ENCODE measurements at places on chromosomes 5 and 9.
A peak's percentile ranks its signal among the peaks of the same experiment; 100 is the strongest.

GRCh38 chr9:116837018-116837989, 150.2 kb downstream of the TRIM32 start:
- no peak for DNase-seq

GRCh38 chr9:8799206-8799605, 999.6 kb upstream of the DMAC1 start:
- DNase-seq = no peak

DNA sequence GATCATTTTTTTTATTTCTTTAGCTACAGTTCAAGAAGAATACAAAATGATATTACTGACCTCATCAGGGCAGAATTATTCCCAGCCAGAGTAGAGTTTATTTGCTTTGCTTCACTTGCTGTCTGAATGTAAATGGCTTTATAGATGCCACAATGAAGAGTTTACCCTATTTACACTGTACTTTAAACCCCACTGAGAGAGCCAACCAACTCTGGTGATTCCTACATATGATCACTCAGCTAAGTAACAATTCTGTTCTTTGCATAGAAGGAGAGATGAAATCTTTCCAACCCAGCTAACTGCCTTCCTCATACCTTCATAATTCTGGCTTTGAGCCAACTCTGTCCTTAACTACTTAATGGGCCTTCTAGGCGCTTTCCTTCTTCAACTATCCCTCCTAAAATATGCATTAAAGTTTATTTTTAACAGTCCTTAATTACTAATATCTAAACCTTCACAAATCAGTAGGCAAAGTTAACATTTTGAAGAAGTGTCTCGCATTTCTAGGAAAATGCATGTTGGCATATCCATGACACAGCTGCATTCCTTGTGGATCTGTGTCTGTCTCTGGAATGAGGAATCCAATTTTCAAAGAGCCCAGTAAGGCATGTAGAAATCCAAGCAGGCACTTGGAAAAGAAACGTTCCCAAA, 284.8 kb upstream of the GRAMD2B start:
- peak; percentile 77 for DNase-seq

- no peak for DNase-seq
Observed at GRCh38 chr9:135667463-135668001, 4.4 kb downstream of the LCN9 start.

DNA sequence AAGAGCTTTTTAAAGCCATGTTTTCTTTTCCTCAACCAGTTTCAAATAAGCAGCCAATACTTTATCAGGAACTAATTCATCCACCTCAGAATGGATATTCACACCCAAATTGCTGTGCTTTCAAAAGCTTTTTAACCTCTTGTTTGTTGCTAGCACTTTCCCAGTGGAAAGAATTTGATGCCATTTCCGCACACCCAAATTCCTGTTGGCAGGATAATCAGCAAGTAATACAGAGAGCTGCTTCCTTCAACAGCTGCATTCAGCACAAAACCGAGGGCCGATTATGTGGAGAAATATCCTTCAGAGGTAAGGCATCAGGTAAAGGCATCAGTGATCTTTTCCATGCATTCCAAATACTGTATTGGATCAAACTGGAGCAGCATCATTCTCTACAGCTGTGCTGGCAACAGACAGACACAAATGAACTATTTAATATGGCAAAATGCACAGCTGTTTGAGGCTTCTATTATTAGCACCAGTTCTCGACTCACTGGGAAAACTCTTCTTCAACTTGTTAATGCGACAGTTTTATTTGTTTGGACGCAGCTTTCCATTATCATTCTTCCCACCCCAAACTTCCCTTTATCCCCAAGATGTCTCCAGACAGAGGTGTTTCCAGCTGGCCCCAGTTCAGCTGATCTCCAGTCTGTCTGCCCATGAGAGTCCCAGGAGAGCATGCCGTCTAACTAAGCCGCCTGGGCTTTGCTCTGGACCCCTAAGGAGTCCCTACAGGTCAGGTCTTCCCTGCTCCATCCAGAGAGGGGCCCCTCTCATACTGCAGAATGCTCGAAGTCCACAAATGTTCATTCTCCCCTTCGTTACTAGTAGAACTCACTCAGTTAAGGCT, 22.2 kb upstream of the MGAT1 start:
- DNase-seq = no peak

- DNase-seq = no peak
Observed at GRCh38 chr9:26786564-26786963, 106.0 kb downstream of the CAAP1 start.

DNA sequence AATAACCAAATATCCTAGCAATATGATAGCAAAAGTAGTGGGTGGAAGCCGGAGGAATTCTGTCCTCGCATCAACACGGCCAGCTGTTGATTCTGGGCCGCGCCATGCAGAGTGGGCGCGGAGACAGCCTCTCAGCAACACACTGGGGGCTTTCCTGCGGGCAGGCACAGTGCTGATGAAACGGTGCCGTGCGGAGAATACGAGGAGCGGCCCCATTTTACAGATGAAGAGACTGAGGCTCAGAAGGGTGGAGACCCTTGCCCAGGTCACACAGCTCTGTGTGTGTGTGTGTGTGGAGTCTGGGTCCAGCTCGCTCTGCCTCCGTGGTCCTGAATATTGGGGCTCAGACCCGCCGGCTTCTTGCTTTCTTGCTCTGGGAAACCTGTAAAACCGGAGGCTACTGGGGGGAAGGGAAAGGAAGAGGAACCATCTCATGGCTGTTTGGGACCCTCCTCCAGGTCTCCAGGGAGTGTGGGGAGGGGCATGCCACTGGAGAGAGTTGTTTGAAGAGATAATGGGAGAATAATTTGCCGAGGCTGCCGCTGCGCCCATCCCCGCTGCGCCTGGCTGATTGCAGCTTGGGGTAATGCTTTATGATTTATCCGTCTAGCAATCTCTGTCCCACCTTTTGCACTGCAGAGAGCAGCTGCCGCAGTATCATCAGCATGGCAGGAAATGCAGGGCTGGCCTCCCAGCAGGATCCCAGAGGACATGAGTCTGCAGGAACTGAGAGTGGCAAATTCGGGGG, 36.6 kb downstream of the NCS1 start:
- DNase-seq = peak; percentile 33

DNA sequence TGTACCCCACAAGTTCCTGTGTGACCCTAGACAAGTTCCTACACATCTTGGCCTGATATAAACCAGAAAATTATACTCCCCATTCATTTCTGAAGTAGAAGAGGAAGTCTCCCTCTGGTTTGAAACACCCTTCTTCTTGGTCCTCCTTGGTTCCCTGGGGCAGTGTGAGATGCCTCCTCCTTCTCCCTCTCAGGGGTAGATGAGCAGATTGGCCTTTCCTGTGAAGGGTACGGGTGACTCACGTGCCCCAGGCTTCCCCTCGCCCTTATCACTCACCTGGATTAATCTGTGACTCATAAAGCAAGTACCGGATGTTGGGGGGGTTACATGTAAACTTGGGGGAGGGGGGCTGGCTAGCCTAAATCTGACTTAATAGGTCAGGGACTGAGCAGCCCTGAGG, 11.1 kb upstream of the AQP3 start:
- no peak for DNase-seq

- no peak for DNase-seq
Observed at GRCh38 chr5:83914199-83914598, 193.5 kb upstream of the HAPLN1 start.

- no peak for DNase-seq
Observed at GRCh38 chr9:21668516-21668915, 133.9 kb upstream of the MTAP start.

DNA sequence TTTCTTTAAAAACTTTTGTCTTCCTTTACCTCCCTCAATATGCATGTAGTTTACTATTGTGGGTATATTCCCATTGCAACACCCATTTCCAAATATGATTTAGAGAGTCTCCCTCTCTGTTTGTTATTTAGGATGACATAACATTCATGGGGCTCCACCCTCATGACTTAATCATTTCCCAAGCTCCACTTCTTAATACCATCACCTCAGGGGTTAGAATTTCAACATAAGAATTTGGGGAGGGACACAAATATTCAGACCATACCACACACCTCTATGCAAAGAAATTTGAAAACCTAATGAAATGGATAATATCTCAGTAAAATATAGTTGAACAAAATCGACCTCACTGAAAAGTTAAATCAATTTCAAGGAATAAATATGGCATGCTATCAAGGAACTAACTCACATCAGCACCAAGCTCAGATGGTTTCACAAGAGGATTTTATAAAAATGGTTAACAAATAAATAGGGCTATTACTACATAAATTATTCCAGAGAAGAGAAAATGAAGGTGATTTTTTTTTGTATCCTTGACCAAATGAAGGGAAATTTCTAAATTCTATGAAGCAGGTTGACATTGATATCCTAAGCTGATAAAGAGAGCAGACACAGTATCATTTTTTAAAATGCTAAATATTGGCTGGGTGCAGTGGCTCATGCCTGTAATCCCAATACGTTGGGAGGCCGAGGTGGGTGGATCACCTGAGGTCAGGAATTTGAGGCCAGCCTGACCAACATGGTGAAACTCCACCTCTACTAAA, 20.2 kb upstream of the UBTD2 start:
- no peak for DNase-seq

DNA sequence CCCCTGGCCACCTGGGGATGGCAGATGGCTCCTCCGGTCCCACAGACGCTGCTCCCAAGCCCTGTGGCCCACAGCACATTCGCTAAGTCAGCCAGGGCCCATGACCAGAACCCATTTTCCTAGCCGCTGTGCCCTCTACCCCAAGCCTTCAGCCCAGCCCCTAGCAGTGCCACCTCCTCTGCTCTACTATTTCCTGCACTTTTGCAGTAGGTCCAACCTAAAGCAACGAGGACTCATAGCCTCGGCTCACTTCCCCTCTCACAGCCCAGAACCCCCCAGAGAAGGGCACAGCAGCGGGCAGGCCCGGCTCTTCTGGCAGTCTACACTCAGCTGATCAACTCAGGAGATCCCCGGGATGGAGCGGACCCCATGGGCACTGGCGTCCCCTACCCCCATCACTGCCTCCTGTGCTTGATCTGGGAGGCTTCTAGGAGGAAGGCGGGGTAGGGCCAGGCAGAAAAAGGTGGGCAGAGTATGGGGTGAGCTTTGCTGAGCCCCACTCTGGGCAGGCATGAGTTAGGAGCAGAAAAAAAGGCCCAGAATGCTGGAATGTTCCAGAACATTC, 111.2 kb downstream of the ZNF354C start:
- no peak for DNase-seq

GRCh38 chr9:18516965-18517364, 43.0 kb downstream of the ADAMTSL1 start:
- no peak for DNase-seq

DNA sequence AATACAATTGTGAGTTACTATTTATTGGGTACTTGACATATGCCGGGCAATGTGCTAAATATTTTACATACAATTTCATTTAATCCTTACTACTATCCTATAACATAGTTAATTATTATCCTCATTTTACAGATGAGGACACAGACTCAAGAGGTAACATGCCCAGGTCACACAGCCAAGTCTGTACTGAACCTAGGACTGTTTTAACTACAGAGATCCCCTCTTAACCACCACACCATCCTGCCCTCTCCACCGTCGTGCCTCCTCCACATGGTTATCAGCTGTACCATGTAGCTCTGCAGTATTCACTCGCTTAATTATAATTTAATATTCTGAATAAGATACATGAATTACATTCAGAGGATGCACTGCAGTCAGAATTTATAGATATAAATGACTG, 5.3 kb downstream of the RAB14 start:
- DNase-seq = no peak

DNA sequence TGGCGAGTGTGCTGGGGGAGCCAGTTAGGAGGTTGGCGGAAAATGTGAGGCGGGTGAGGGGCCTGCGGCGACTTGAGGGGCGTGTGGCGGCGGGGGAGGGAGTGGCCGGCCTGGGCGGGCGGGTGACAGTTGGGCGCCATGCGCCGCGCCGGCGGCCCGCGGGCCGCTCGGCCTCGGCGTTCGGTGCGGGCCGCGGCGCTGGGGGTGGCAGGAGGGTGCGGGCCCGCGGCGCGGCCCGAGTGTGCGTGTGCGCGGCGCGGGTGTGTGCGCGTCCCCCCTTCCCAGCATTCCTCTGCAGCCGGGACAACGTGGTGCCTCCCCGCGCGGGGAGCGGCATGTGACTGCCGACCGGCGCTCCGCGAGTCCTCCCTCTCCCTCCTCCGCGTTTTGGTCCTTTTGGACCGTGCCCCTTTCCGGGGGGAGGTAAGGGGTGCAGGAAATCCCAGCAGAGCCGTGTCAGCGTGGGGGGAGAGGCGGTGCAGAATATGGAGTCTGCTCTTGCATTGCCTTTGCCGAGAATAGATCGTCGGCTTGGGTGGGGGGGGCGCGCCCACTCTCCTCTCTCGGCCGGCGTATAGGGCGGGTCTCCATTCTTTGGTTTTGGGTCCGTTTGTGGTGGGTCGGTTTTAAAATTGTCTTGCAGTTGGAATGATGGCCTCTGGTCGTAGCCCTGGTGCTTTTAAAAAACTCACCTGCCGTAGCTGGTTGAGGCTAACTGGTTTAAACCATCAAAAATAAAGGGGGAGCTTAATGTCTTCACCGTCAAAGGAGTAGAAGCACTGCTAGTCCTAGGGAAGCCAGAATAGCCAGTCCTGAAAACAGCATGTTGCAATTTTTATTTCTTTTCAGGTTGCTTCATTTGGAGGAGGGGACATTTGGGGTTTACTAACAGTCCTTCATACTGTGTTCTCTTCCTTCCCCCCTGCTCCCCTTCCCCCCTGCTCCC, 2.0 kb downstream of the LARP1 start:
- peak; percentile 30 for DNase-seq

DNA sequence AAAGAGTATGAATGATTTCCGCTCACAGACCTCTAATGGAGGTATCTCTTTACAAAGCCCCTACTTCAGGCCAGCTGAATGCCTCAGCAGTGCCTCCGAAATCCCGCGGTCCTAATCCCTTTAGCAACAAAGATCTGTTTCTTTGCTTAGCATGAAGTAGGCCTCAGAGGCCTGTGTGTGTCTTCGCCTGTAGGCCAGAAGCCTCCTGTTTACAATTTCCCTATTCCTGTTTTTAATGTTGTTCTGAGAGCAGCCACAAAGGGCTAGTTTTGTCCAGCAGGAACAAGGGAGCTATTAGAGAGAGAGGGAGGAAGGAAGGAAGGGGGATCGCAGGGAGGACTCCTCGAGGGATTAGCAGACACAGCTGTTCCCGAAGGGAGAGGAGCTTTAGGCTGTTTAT, 166.4 kb upstream of the SPRY4 start:
- no peak for DNase-seq

DNA sequence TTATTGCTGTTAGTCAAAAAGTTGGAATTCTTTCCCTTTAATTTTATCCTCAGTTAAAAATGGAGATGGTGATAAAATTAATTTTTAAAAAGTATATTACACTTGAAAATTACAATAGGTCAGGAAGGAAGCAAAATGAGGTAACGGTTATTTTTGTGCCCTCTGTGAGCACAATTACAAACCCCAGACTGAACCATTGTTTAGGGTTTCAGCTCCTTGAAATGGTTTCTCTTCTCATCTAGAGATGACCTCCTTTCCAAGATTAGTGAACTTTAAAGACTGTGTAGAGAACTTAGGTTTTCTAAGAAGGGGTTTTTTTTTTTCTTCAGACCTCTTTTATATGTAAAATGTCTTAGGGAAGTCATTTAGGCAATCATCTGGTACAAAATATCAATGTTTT, 126.2 kb upstream of the CHD1 start:
- no peak for DNase-seq

- DNase-seq = peak; percentile 69
Observed at GRCh38 chr9:94649100-94649819, 9.9 kb upstream of the FBP1 start.
